ENCODE measurements at places on chromosomes 7 and 10.

GRCh38 chr7:99008921-99009530 lies 130.7 kb downstream of the TRRAP start:
- no peak for DNase-seq

- no peak for DNase-seq
Measured at GRCh38 chr7:131529179-131529578, 27.2 kb downstream of the PODXL start.

DNA sequence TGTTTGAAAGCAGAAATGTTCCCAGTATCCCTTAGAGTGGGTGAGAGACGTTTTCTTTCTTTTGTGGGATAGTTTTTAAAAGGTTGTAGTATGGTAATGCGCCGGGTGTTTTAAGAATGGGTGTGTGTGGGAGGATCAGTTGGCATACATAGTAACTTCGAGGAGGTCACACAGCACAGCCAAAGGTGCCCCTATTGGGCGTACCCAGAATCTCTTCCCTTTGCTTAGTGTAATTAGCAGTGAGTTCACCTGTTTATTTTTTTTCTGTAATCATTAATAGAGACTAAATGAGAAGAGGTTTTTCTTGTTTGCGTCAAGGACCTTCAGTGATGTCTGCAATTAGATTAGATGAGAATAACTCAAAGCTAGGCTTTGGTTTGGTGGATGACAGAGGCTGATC lies 1.5 kb downstream of the PLEKHA8 start:
- no peak for DNase-seq

DNA sequence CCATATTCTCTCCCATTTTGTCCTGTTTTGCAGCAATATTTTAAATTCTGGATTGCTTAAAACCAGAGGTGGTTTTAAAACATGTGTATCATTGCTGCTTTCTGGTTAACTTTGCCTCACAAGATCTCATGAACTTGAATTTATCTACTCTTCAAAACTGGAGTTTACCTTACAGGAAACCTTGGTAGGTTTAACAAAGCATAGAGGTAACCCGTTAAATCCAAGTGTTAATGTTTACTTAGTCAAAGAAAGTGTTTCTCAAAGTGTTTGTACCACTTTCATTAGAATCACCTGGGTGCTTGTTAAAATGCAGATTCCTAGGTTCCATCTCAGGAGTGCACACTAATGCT lies 44.0 kb upstream of the VDAC2 start:
- DNase-seq = no peak

DNA sequence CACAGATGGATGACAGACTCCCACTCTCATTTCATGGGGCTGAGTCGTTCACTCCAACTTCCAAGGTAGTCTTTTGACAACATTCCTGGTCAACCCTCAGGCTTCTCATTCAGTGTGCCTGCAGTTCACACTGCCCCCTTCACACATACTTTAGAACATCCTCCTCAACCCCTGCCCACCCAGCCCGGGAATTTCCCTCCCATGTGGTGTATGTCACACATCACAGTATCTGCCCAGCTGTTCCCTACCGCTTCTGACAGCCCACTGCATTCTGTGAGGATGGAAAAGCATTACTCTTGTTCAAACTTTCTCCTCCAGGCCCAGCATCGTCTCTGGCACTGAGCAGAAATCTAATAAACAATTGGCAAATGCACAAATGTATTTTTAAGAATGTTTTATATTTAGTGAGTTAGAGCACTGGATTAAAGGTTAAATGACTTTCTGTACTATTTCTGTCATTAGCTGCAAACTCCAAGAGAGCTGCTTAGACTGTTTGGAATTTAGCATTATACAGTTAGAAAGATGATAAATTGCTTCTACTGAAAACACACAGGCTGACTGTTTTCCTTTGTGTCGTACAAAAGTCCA lies 110.4 kb downstream of the SFMBT2 start:
- no peak for DNase-seq

GRCh38 chr10:93745408-93746065 lies 12.2 kb upstream of the LGI1 start:
- no peak for DNase-seq

DNA sequence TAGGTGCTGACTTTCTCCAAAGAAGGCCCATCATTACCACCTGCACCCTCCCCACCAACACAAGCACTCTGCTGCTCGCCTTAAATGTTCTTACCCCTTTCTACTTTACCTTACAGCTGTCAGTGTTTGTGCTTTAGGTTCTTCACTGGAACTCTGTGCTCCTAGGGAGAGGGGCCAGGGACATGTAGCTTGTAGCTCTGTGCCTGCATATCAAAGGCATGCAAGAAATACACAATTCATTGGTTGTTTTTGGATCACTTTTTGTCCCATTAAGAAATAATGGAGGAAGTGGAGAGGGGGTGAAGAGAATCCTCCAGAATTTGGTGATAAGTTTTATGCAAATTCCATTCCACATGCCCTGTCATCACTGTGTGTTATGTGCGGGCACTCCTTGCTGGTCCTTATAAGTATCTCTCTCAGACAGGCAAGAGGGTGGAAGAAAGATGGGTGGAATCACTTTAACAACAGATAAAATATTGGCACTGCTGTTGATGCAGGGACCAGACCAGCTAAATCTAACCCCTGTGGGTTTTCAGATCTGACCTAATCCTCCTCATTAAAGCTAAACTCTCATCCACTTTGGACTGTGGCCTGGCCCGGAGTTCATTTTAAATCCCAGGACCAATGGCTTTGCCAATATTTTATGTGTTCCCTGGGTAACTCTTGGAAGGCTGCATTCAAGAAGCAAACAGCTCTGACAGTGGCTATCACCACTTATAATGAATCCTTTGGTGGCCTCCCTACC lies 375.8 kb upstream of the NFE2L3 start:
- no peak for DNase-seq

DNA sequence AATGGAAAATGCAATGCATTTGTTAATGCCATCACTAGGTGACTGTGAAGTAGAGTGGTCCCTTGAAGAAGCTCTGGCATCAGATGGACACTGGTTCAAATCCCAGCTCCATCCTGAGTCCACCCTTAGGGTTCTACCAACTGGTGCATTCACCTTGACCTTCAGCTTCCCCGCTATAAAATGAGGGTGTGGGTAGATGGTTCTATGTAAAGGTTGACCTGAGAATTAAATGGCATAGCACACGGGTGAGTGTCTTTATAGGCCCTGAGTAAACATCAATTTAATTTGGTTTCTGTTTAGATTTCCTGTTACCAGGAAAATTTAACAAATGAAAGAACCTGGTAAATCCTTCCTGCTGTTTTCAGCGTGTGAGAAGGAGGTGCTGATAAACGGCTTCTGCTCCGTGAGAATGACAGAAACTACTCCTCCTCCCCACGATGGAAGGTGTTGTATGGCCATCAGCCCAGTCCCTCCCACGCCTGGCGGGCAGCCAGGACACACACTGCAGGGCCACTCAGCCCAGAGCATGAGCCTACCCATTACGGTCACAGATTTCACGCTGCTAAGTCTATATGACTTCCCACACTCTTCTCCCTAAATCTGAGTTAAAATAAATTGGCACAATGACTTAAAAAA lies 210.1 kb downstream of the TNS3 start:
- DNase-seq = no peak

GRCh38 chr7:24965831-24966708 lies 13.9 kb downstream of the OSBPL3 start:
- no peak for DNase-seq

DNA sequence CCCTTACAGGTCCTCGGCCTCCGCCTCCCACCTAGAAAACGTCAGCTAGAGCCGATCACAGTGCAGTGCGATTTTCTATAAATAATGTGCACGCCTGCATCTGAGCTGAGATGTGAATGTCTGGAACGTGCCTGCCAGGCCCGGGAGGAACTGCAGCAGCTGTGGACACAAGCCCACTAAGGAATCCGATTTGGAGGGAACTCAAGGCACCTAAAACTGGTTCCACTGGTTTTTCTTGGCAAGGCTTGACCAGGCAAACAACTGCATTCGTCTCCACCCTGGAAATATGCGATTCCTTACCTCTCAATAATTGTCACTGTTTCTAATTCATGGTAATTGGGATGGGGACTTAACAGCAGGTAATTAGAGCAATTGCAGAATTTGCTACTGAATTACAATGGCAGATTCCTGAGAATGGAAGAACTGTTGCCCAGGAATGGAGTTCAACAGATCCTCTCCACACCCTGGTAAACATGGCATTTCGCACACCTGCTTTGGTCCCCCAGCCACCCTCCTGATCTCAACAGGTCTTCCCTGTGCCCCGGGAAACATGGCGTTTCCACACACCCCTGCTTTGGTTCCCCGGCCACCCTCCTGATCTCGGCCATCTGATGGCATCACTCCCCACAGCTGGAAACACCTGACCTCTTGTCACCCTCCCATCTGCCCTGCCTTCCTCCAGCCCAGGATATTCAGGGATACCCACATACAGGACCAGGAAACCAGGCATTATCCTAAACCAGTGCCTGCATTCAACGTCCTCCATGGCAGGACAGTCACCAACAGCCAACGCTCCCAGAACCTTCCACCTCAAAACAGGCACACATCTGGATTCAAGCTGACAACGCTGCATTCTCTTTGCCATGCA lies 76.0 kb downstream of the DIP2C start:
- no peak for DNase-seq

DNA sequence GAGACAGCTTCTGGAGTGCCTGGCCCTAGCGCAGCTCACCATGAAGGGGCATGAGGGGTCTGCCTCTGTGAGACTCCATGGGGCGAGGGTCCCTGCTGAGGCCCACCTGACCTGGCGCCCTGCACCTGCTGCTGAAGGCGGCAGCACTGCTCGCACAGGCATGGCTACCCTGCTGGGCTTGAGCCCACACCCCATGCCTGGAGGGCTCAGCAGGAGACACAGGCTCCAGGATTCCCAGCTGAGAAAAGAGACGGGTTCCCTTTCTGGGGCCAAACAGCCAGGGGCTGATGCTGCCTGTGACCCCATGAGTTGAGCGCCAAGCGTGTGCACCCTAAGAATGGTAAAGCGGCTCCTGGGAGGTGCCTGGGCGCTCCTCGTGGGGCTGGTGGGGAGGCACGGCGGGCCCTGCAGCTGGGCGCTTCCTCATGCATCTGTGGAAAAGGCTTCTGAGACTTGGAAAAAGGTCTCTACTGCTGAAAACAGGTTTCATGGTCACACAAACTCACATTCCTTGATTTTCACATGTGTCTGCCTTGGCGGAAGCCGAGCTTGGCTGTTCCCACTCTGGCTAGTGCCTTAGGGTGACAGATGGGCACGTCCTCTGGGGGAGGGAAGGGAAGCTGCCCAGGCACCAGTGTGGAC lies 233.4 kb downstream of the ZMYND11 start:
- no peak for DNase-seq

DNA sequence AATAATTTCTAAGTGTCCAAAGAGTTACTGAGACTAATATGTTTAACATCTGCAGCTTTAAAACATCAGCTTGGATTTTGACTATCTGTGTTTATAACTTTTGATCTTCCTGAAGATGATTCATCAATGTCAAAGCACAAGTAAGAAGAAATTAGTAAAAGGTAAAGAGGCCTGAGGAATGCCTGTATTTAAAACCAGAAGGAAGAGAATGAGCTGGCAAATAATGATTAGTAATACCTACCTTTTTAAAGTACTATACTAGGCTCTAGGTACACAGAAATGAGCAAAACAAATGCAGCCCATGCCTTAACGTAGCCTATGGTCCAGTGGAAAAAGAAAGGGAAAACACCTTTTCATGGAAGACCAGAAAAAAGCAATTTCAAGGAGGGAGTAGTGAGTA lies 158.0 kb downstream of the KCND2 start:
- DNase-seq = no peak

- DNase-seq = no peak
Measured at GRCh38 chr7:50594734-50595485, 29.7 kb upstream of the DDC start.

DNA sequence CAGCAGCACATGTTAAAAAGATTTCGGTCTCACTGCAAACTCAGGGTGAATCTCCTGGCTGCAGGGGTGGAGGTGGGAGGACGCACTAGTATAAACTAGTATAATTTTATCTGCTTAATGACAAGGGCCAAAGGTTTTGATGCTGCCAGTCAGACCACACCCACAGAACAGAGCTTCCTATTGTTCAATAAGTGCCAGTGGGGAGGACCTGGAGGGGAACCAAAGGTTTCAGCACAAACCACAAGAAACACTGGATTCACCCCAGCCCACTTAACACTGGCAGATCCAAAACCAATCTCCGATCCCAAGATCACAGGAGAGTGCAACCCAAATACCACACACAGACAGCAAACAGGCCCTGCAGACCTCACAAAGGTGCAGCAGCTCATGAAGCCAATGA lies 6.6 kb downstream of the VOPP1 start:
- DNase-seq = no peak

DNA sequence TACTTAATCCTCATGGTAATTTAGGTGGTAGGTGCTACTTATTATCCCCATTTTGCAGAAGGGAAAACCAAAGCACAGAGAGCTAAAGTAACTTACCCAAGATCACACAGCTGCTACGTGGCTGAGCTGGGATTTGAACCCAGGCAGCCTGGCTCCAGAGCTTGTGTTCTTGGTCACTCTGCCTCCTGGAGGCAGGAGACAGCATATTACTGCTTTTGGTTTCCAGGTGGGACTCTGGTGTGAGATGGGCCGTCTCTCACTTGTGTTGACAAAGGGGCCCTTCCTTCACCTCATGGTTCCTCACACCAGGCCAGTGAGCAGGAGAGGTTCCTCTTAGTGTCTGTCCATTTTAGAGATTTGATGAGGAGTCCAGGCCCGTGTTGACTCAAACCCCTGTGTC lies 79.8 kb upstream of the PPIF start:
- DNase-seq = no peak

DNA sequence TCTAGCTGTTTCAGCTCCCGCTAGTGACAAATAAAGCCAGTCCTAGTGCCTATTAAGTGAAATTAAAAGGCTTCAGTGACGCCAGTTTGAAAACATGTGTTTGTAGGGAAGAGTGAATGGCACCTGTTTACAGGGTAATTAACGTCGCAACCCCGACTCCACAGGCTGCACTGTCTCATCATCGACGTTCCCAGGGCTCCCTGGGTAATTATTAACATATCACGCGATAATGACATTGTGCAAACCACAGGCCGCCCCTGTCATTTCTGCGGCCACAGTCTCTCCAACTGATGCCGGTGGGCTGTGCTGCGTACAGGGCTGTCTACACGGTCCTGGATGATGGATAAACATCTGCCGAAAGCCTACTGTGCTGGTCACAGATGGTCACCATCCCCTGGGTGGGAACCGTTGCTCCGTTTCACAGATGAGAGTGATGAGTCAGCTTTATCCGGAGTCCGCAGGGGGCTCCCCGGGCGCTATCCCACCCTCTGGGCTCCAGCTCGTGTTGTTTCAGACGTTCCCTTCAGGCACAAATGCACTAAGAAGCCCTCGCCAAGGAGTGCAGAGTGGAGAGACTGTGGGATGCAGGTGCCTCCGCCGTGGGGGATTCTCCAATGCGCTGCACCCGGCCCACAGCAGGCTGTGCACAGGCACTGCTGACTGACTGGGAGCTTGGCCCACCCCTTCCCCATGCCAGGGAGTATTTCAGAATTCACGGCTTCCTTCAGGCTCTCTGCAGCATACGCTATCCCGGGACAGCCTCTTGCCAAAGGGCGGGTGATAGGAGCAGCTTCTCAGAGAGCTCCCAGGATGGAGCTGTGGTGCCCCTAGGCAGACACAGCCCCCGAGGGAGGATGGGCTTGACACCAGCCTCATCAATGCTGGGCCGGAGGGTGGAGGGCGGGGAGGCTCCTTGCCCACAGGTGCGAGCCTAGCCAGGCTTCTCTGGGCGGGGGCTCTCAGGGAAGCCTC lies 491.8 kb upstream of the FOXK1 start:
- DNase-seq = no peak

GRCh38 chr7:2821842-2822507 lies 22.1 kb downstream of the GNA12 start:
- no peak for DNase-seq

- no peak for DNase-seq
Measured at GRCh38 chr7:130880668-130881067, 146.7 kb upstream of the KLF14 start.

Data from effector CD4-positive, alpha-beta T cell (primary cell).